ENCODE measurements at places on chromosomes 5 and 9.

GRCh38 chr5:89147031-89147430, 264.0 kb upstream of the MEF2C start:
- DNase-seq, result peak; percentile 50

DNA sequence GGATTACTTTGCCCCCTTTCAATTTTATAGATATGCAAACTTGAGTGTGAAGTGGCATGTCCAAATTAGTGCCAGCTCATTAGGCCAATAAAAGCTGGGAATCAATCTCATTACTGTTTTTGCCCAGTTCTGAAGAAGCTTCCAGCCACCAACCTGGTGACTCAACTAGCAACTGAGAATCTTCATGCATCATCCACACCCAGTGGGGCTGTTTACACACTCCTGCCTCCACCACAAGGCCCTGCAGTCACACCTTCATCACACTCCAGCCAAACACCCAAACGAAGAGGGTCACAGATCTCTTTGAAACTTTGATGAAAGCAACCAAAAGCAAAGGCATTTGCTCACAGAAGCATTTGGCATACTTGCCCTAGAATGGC, 41.3 kb upstream of the S1PR3 start:
- peak; percentile 82 for DNase-seq

- DNase-seq, result no peak
These were observed 54.7 kb downstream of the SREK1 start for GRCh38 chr5:66198837-66199236.

DNA sequence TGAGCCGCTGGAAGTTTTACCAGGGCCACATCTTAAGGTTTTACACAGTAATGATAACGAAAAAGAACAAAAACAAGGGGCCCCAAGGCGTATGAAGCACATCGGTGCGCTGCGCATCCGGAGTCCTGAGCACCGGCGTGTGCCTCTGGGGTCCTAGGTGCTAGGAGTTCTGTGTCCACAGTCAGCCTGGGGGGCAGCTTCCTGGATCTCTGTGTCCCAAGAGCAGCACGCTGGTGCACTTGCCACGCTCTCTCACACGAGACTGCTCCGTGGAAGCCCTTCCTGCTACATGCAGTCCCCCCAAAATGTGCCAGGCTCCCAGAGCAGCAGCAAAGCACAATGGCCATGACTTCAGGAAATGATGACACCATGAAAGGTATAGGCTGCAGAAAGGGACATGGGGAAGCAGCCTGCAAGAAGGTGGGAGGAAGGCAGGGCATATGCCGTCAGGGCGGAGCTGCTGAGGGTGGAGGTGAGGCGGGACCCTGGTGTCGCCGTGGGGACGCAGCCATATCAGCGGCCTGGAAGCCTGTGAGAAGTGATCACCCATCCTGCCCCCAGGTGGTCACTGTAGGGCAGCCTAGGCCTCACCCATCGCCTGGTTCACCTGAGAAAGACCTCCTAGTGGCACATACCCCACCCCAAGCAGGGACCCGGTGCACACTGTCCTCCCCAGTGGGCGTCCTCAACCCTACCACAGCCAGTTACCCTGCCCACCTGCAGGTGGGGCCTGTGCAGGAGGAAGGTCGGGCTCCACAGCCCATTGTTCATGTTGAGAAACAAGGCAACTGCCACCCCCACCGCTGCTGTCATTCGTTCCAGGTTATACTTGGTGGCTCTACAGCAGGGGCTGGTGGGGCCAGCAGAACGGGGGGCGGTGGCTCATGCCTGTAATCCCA, 23.6 kb upstream of the SLC6A3 start:
- no peak for DNase-seq

DNA sequence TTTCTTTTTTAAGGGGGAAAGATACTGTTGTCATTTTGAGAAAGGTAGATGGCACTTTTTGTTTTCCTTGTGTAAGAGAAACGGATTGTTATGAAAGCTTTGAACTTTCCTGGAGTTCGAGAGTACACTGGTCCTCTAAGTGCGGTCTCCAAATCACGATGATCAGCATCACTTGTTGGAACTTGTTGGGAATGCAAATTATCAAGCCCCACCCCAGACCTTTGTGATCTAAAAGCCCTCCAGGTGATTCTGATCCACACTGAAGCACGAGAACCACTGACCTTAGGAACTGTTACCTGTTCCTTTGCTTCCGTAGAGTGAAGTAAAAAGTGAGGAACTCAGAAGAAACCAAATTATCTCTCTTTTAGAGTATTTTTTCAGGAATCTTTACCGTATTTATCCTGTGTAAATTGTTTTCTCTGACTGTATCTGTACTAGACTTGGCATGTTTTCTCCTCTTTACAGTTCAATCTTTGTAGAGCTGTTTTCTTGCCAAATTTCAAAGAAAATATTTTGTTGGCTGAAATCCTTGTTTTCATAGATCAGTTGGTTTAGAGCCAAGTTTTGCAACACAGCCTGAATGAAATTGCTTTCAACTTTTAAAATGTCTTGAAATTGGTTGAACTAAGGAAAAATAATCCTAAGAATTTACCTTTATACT, 4.0 kb downstream of the MAT2B start:
- DNase-seq, result peak; percentile 93

- no peak for DNase-seq
These were observed 46.9 kb upstream of the TTC39B start for GRCh38 chr9:15353892-15354291.

DNA sequence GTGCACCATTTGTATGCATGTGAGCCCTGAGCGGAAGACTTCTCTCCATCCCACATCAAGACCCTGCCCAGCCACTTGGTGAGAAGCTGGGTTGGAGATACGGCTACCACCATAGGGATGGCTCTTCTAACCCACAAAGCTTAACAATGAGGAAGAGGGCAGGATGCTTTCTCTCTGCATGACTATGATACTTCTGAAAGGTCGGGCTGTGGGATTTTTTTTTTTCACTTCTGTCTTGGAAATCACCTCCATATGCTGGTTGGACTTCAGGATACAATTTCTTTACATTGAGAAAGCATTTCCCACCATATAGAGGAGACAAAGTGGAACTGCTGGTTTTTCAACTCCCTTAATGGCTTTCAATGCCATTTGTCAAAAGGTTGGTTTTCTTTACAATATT, 30.5 kb downstream of the ZNF366 start:
- DNase-seq, result no peak

DNA sequence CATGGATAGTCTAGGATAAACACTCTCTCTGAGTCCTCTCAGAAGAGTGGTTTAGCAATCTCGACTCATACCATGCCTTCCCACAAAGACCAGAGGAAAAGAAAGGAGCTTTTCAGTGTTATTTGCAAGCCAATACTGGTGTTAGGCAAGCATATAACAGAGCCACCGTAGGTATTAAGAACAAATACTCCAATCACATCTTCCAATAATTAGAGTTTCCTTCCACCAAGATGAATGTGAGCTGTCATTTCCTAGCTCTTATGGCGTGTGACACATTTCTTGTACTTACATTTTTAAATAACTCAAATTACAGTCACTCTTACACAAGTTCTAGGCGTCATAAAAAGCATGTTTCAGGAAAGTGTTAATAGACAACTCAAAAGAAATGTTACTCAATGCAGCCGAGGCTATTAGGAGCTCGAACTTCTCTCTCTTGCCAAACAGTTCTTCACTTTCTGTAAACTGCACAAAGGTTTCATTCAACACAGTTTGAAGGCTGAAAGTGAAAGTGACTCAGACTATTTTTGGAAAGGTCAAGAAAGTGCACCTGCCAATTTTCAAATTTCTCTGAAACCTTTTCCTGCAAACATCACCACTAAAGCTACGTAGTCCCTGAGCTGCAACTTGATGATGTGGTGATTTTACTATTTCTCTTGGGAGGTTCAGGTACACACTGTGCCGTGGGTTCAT, 153.8 kb downstream of the AUH start:
- DNase-seq, result peak; percentile 37

- peak; percentile 96 for DNase-seq
These were observed 498.1 kb upstream of the TNC start for GRCh38 chr9:115615821-115616665.

DNA sequence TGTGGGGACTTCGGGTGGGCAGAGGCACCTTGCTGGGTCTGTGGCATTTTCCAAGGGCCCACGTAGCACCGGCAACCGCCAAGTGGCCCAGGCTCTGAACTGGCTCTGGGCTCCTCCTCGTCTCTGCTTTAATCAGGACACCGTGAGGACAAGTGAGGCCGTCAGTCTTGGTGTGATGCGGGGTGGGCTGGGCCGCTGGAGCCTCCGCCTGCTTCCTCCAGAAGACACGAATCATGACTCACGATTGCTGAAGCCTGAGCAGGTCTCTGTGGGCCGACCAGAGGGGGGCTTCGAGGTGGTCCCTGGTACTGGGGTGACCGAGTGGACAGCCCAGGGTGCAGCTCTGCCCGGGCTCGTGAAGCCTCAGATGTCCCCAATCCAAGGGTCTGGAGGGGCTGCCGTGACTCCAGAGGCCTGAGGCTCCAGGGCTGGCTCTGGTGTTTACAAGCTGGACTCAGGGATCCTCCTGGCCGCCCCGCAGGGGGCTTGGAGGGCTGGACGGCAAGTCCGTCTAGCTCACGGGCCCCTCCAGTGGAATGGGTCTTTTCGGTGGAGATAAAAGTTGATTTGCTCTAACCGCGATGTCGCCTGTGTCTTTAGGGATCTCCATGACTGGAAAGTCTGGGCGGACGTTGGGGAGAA, 5.8 kb downstream of the DPP7 start:
- DNase-seq, result no peak

DNA sequence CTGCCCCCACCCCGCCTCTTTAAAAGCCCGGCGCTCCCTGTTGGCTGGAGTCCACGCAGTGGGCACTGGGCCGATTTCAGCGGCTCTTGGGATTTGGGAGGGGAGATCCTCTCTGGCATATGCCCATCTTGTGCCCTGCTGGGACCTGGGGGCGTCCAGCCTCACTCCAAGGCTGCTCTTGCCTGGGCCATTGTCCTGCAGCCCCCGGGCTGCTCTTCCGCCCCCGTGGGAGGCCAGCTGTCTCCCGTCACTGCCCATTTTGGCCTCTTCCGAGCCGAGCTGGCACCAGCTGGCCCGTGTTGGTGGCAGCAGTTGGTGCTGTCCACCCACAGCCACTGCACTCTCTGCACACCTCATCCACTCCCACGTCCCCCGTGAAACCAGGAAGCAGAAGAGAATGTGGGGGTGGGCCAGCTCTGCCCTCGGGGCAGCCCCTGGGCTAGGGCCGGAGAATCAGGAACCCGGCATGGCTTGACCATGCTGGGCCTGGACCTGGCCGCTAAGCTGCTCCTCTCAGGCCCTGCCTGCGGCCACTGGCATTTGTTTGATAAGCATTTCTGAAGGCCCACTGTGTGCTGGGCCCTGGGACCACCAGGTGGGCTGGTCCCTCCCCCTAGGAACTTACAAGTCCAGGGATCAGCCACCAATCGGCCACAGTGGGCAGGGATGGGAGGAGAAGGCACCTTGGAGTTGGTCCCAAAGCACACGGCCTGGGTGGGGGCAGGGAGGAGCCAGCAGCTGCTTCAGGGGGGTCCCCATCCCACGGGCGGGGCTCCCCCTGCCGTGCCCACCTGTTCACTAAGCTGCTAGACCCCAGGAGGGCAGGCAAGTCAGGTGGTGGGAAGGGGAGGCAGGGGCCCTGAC, 2.2 kb downstream of the C8G start:
- no peak for DNase-seq

DNA sequence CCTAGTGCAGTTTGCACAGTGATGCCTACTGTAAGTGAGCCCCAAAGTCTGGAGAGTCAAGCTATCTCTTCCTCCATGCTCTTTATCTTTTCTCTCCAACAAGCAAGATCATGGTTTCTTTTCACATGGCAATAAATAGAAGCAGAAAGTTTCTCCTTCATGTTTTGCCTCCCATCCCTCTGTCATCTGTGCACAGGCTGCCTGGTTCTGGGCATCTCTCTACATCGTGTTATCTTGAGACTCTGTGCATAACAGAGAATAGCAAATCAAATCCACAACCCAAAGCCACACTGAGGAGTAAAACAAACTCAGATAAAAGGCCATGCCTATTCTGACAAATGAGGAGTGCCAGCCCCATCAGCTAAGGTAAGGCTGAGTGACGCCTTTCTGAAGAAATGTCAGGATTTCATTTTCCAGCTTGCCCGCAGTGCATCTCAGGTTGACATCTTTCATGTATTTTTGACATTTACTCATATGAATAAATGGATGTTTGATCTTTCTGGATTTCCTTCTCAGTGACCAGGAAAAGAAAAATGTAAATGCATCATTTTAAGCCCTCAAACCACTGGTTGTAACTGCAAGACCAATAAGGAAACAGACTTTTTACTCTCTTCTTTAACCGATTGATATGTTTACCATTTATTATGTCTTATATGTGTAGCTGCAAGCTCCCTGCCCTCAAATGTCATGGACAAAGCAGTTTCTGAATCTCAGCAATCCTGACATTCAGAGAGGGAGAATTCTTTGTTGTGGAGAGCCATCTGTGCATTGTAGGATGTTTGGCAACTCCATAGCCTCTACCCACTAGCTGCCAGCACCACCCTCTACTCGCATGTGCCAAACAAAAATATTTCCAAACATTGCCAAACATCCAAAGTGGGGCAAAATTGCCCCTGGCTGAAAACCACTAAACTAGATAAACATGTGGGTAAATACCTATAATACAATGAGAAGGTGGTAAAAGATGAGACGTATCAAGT, 49.2 kb upstream of the ACO1 start:
- no peak for DNase-seq

GRCh38 chr5:134708301-134708700, 30.0 kb upstream of the CAMLG start:
- no peak for DNase-seq

GRCh38 chr5:66987126-66987525, 209.5 kb downstream of the CD180 start:
- peak; percentile 36 for DNase-seq

GRCh38 chr9:21684231-21684630, 118.2 kb upstream of the MTAP start:
- DNase-seq, result peak; percentile 40

- DNase-seq, result peak; percentile 95
These were observed 7.5 kb downstream of the HSPA5 start for GRCh38 chr9:125233678-125234077.

GRCh38 chr9:107484117-107484723, 5.3 kb downstream of the KLF4 start:
- peak; percentile 80 for DNase-seq

DNA sequence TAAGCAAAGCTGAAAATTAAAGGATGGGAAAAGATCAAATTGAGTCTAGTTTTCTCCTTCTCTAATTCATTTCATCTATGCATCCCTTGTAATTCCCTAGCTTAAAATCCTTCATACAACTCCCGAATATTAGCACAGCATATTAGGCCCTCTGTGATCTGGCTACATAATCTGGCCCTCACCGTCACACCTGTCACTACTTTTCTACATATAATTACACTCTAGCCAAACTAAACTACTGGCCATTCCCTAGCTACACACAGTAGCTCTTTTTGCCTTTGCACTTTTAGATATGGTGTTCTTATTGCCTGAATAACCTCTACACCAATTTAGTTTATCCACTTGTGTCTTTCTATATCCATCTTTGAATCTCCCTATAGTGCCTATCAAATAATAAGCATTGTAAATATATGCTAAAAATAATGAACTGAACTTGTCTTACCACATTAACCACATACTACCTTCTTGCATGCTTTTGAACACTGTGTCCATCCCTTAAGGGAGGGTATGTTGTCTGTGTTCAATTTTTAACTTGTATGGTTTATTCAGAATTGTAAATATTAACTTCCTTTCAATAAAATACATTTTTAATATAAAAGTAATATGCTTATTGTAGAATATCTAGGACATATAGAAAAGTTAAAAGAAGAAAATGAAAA, 15.9 kb downstream of the RANBP6 start:
- no peak for DNase-seq

Measured in epithelial cell of esophagus (primary cell).